D721Med (cell line): ENCODE measurements at places on chromosomes 3 and 15.

- DNase-seq = no peak
These were observed 450.4 kb downstream of the MFSD1 start for GRCh38 chr3:159252274-159252673.

DNA sequence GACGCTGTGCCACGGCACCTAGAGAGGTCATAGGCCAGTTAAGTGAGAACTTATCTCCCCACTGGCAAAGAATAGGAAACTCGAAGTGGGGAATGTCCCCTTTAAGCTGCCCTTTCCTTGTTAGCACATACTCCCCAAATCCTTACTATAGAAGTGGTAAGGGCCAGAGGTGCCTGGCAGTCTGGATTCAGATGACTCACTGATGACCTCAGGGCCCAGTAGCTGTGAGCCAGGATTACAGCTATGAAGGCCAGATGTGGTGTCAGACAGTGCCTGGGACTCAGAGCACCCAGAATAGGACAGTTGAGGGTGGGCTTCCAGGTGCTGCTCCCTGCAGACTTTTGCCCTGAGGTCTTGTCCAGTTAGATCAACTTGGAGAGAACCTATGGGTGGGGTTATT, 37.7 kb downstream of the PDIA5 start:
- DNase-seq = no peak

DNA sequence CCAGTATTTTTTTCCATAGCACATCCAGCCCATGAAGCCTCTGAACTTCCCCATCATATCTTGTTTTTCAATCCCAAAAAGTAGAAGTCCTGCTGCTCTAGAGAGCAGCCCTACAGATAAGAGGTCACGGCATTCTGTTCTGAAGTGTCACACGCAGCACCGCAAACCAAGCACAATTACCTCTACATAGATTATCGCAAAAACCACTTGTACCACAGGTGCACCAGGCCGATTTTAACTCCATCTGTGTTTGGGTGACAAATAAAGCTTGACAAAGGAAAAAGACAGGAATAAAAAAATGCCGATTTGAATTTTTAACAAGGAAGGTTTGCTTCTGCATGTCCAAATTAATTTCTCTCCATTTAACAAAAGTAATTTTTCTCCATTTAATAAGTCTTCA, 113.7 kb downstream of the MYO5A start:
- no peak for DNase-seq

- DNase-seq = peak; percentile 29
These were observed 87.3 kb upstream of the C15orf61 start for GRCh38 chr15:67433495-67434099.

DNA sequence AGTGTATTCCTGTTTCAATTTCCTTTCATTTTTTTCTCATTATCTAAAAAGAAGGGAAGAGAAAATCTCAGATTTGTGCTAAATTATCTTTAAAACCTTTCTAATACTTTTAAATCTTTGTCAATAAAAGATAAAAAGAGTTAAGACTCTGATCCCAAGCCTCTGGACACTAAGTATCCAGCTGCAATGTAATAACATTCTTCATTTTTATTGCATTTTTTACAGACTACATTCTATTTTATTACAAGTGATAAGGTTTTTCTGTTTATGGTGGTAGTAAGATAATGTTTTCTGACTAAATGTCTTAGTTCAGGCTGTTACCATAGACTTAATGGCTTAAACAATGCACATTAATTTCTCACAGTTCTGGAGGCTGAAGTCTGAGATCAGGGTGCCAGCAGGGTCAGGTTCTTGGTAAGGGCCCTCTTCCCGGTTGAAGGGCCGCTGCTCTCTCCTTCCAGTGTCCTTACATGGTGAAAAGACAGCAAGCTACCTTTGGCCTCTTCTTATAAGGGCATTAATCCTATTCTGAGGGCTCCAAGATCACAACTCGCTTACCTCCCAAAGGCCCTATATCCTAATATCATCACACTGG, 19.7 kb downstream of the KCNAB1 start:
- no peak for DNase-seq

DNA sequence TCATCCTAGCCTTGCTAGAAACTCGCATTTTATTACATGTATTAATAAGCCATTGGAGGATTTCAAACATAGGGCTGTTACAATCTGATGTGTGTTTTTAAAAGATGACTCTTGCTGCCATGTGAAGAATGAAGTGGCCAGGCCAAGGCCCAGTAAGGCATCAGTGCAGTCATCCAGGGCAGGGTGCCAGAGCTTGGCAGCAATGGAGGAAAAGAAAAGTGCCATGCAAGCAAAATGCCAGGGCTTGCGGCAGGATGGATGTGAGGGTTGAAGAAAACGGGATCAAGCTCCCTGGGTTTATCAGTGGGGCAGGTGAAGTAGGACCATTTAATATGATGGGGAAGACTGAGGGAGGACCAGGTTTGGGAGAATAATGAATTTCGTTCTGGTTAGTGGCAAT, 183.6 kb downstream of the MINAR1 start:
- no peak for DNase-seq

- DNase-seq = no peak
These were observed 157.9 kb downstream of the TJP1 start for GRCh38 chr15:29664406-29664805.

- DNase-seq = no peak
These were observed 42.4 kb downstream of the TNIK start for GRCh38 chr3:171417813-171418212.

DNA sequence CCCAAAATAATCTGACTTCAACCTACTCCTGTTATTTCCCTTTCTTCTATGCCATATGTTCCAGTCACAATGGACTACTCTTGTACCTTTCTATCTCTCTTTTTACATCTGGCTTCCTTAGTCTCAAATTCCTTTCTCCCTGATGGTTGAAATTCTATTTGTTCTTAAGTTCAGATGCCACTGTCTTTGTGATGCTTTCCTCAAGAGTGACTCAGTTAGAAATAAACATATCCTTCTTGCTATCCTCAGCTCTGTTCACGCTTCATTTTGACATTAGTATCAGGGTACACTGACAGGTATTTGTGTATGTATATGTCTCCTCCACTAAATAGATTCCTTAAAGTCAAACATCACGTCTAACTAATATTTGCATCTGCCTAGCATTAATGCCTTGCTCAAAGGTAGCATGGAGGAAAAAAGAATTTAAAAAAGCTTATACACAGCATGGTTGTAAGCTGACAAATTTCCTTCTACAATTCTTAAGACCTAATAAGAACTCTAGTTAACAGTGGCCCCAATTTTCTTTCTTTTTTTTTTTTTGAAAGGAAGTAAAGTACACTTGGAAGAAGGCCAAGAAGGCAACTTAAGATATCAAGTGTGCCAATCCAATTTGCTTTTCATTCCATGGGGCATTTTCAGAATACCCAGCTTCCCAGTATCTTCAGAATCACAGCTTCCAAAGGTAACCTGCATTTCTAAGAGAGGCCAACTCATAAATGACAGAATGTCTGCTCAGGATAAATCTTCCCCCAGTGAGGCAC, 58.0 kb downstream of the CHAC1 start:
- no peak for DNase-seq

DNA sequence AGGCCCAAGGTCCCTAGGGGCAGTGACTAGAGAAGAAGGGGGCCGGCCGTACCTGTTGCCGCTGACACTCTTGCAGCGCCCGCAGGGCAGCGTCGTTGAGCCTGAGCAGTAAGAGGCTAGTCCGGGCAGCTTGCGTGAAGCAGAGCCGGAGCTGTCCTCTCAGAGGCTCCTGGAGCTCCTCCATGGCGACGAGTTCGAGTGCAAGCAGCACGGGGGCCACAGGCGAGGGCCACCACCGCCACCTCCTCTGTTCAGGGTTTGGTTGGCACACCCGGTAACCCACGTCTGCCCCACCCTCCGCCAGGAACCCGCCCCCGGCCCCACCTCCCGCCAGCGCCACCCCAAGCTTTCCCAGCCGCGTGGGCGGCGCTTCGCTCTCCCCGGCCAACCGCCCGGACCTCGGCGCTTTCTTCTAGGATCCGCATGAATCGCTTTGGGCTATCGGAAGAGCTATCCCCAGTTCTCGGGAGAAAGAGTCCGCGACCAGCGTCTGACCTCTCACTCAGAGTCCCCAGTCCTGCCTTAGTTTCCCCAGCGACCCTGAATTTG, at the start of gene ELL3:
TSS of gene ELL3 (minus strand) at position 249 of the 549 bp plus-strand sequence. CDS start at position 184, 65 bp downstream.
- no peak for DNase-seq

GRCh38 chr3:5019411-5020241, 40.4 kb downstream of the BHLHE40 start:
- DNase-seq = no peak

GRCh38 chr3:153835540-153835939, 285.6 kb upstream of the ARHGEF26 start:
- no peak for DNase-seq

GRCh38 chr3:86634361-86634760, 356.6 kb downstream of the VGLL3 start:
- no peak for DNase-seq

DNA sequence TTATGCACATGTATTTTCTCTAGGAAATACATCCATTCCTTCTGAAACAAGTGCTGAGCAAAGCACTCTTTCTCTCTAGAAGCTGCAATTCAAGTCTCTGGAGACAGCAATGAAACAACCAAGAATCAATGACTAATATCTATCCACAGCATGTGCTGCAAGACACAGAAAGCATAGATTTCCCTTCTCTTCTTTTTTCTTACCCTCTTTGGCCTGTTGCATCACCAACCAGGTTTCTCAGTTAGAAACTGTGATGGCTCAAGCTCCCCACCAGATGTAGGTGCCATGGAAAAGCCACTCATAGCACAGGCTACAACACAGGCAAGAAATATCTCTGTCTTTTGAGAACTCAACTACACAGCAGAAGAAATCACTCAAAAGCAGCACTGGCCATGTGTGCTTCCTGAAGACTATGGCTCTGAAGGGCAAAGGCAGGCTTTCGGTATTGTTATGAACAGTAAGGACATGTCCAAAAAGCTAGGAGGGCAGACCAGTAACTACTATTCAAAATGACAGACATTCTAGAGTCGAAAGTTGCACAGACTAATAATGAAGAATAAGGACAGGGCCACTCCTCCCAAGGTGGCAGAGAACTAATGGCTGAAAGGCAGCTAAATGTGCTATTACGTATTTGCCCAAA, 15.5 kb downstream of the ZDHHC3 start:
- no peak for DNase-seq

DNA sequence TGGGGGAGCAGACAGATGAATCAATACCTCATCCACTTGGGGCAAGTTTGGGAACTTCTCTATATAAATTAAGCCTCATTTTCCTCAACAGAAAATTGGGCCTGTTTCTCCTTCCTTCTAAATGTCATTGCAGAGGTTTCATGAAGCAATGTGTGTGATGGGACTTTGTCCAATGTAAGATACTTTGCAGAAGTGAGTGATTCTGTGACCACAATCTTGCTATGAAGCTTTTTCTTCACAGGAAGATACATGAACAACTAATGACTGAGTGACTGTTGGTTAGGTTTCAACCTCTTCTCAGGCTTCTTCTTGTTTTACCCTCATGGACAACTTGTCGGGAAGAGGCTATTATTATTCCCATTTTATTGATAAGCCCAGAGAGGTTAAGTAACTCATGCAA, 11.0 kb downstream of the TMEM45A start:
- DNase-seq = no peak

DNA sequence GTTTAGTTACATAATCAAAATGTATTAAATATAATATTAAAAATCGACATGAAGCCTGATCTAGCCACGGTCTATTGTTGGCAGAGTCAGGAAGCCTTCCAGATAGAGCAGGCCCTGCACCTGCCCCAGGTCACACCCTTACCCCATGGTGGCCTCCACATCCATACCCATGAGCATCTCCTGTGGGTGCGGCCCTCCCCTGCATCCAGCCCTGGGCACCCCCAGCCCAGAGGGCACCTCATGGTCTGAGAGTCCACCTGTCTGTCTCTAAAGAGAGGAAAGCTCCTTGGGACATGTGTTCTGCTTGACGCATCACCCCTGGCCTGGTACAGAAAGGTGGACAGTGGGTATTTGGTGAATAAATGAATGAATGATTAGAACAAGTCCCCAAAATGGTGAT, 37.2 kb upstream of the CSPG4 start:
- no peak for DNase-seq

GRCh38 chr3:17301271-17301670, 416.5 kb downstream of the PLCL2 start:
- DNase-seq = no peak

GRCh38 chr15:29278436-29279105, 8.9 kb upstream of the NSMCE3 start:
- no peak for DNase-seq

- no peak for DNase-seq
These were observed 14.2 kb upstream of the MTMR10 start for GRCh38 chr15:31005660-31006059.
